ENCODE measurements at places on chromosomes 16 and 17. TPM values are rescaled to one million over a fixed set of nuclear protein-coding genes. Genes with fewer than 3 reads are reported as not detected.

GRCh38 chr17:19743101-19744100 lies 4.7 kb downstream of the ALDH3A1 start:
- no peak for DNase-seq
- no peaks in the 10 kb centered on the region for H3K36me3 ChIP-seq
- no peak overlapping the region for H3K27ac ChIP-seq
- no peaks in the 10 kb centered on the region for H3K27me3 ChIP-seq

DNA sequence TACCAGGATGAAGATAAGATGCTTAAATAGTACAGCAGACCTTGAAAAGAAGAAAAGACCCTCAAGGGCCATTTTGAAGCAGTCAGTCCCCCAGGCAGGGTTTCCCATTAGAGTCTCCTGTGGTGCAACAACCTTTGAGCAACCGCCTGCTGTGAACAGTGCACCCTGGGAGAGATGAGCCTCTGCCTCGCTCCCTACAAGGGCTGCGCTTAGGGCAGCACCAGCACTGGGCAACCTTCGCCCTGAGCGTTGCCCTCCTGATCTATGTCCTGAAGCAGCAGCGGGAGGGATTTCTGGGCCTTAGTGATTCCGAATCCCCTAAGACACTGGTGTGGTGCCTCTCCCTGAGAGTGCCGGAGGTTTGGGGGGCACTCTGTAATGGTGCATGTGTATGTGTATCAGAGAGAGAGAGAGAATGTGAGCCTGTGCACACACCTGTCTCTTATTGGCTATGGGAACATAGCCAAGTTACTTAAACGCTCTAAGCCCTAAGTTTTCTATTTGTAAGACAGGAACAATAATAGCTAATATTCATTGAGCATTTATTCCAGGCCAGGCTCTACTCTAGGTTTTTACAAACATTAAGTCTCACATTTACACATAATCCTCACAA lies 25.2 kb upstream of the ABCC12 start:
- H3K27me3 ChIP-seq: no peaks in the 10 kb centered on the region
- no peak overlapping the region for H3K27ac ChIP-seq

- peaks cover 43% of the 10 kb centered on the region for H3K36me3 ChIP-seq
- peak within 1 kb of the TSS; percentile 95 for H3K4me3 ChIP-seq
- no peaks in the 10 kb centered on the region for H3K27me3 ChIP-seq
- DNase-seq: peak; percentile 75
- H3K4me1 ChIP-seq: peaks cover 51% of the 10 kb centered on the region
- H3K27ac ChIP-seq: peak within 1 kb of the TSS; percentile 86
Measured at GRCh38 chr16:67191995-67192681, at the start of gene E2F4. TSS of gene E2F4 (plus strand) at chr16:67192155. CDS start at chr16:67192228, 73 bp downstream.

DNA sequence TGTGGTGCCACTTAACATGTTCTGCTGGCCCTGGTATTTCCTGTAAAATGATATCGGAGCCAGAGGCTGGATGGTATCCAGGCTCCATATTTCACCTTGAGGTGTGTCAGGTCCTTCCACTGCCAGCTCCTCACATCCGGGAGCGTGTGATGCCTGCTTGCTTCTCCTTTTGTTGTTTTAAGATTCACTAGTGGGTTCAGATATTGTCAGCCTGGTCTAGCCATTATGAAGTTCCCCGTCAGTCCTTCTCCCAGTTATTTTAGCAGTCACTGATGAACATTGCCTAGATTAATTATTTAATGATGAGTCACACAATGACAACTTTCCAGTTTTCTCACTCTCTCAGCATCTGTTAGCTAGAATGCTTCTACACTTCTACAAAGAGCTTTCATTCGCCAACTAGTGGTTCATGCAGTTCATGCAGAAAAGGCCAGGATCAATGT lies 11.3 kb downstream of the DNAAF1 start:
- DNase-seq: no peak
- no peaks in the 10 kb centered on the region for H3K4me1 ChIP-seq
- H3K4me3 ChIP-seq: no peak overlapping the region
- no peaks in the 10 kb centered on the region for H3K36me3 ChIP-seq
- no peak overlapping the region for H3K27ac ChIP-seq

- H3K4me3 ChIP-seq: no peak overlapping the region
- H3K27me3 ChIP-seq: no peaks in the 10 kb centered on the region
- no peaks in the 10 kb centered on the region for H3K36me3 ChIP-seq
- H3K27ac ChIP-seq: no peak overlapping the region
- DNase-seq: no peak
Measured at GRCh38 chr16:52573365-52574299, 26.7 kb upstream of the TOX3 start.

GRCh38 chr16:59991171-59991570 lies 1257.1 kb upstream of the GOT2 start:
- no peaks in the 10 kb centered on the region for H3K36me3 ChIP-seq
- H3K27ac ChIP-seq: no peak overlapping the region
- H3K4me3 ChIP-seq: no peak overlapping the region
- no peaks in the 10 kb centered on the region for H3K27me3 ChIP-seq
- no peak for DNase-seq

DNA sequence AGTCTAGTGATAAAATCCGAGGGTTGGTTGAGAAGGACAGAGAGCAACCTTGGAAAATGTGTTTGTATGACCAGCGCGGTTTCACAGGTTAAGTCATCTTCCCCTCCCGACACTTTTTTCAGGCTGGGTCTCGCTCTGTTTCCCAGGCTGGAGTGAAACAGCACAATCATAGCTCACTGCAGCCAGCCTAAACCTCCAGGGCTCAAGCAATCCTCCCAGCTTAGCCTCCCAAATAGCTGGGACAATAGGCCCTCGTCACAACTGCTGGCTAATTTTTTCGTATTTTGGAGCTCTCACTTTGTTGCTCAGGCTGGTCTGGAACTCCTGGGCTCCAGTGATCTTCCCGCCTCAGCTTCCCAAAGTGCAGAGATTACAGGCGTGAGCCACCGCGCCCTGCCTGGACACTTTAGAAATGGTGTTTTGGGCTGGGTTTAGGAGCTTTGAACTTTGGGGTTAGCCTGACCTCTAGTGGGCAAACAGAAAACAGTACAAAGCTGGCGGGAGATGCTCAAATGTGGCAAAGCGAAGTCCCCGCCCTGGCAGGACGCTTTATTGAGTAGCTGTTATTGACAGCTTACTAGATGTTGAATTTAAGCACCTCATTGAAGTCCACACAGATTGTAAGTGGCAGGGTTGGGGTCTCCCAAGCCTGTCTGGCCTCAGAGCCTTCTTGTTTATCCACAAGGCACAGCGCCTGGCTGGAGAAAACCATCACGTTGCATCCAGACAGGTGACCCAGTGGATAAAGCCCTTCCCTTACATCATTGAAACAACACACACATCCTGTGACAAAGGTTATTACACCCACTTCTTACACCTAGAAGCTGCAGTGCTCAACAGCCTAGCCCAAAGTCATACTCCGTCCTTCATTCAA lies 34.7 kb upstream of the RBBP6 start:
- no peaks in the 10 kb centered on the region for H3K36me3 ChIP-seq
- no peak overlapping the region for H3K27ac ChIP-seq
- peaks cover 6% of the 10 kb centered on the region for H3K27me3 ChIP-seq
- H3K4me1 ChIP-seq: no peaks in the 10 kb centered on the region

GRCh38 chr17:32226886-32227285 lies 38.7 kb upstream of the RHBDL3 start:
- H3K4me3 ChIP-seq: no peak overlapping the region
- no peaks in the 10 kb centered on the region for H3K4me1 ChIP-seq
- H3K27me3 ChIP-seq: no peaks in the 10 kb centered on the region
- H3K27ac ChIP-seq: no peak overlapping the region
- no peak for DNase-seq

DNA sequence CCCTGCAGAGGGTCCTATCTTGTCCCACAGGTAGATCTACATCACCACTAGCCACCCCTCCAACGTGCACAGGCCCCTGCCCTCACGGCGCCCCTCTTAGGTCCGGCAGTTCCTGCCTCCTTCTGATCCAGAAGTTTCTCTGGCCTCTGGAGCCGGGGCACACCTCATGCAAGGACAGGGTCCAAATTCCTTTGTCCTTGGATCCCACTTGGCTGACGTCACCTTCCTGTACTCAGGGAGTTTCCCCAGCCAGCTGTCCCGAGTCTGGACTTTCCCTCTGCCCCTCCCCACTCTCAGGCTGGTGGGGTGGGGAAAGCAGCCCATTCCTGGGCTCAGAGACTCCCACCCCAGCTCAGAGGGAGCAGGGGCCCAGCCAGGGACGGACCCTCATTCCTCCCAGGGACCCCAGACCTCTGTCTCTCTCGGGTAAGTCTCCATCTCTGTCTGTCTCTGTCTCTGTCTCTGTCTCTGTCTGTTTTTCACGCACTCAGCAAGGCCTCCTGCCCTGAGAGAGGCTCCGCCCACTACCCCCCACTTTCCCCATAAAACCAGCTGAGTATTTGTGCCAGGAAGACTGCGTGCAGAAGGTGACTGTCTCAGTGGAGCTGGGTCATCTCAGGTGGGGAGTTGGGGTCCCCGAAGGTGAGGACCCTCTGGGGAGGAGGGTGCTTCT lies at the start of gene IL32:
IL32 (plus strand) TSS at position 572 of the 673 bp plus-strand sequence. CDS start 172 bp downstream, outside the sequence.
- no peaks in the 10 kb centered on the region for H3K27me3 ChIP-seq
- H3K4me3 ChIP-seq: peak within 1 kb of the TSS; percentile 99
- H3K4me1 ChIP-seq: peaks cover 78% of the 10 kb centered on the region
- peaks cover 35% of the 10 kb centered on the region for H3K36me3 ChIP-seq
- peak; percentile 72 for DNase-seq

DNA sequence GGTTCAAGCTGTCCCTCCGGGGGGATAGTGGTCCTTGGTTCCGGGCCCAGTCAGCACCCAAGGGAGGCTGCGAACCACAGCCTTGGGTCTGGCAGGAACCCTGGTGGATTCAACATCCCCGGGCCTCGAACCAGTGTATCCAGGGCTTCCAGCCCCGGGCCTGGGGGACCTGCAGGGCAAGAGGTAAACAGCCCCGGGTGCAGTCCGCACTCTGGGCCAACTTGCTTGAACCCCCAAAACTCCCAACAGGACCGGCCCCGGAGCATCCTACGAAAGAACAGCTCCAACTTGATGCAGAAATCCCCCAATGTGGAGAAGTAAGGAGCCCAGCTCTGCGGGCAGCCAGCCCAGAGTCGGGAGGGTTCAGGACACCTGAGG lies 1.5 kb upstream of the NEURL4 start:
- no peak for DNase-seq
- H3K4me1 ChIP-seq: peaks cover 66% of the 10 kb centered on the region
- peak overlapping the region; percentile 80 for H3K27ac ChIP-seq
- H3K4me3 ChIP-seq: peak overlapping the region; percentile 64
- no peaks in the 10 kb centered on the region for H3K27me3 ChIP-seq
- peaks cover 9% of the 10 kb centered on the region for H3K36me3 ChIP-seq

- peaks cover 44% of the 10 kb centered on the region for H3K4me1 ChIP-seq
- H3K36me3 ChIP-seq: peaks cover 71% of the 10 kb centered on the region
- peaks cover 2% of the 10 kb centered on the region for H3K27me3 ChIP-seq
- no peak overlapping the region for H3K27ac ChIP-seq
- no peak overlapping the region for H3K4me3 ChIP-seq
- DNase-seq: no peak
Measured at GRCh38 chr17:2063261-2064146, 8.6 kb downstream of the HIC1 start.

DNA sequence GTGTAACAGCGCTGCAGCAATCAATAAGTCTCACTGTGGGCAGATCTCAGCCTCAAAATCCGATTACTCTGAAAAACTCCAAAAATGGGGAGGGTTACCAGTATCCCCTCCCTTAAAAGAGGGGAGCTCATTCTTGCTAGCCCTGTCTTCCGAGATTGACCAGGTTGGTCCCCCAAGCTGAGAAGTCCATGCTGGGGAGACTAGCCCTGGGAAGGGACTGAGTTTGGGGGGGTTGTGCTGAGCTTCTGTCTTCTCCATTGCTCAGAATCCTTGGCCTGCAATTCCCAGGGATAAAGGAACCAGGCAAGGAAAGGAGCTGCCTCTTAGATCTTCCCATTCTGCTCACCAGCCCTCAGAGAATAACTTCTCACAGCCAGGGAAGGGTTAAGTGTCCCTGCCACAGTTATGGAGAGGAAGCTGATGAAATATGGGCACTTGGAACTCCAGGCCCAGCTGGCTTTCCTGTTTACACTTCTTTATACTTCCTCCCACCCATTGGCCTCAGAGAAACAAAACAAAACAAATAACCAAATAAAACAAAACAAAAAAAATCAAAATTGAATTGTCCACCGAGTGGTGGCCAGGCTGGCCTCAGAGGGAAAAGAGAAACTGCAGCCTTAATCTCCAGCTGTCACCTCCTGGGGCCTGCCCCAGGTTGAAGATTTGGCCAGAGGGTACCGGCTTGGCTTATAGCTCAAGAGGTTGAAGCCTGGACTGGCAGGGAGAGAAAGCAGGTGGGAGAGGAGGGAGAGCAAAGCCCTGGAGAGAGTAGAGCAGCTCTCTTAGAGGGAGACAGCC lies 2.6 kb downstream of the HOXB3 start:
- H3K4me1 ChIP-seq: peaks cover 31% of the 10 kb centered on the region
- no peak overlapping the region for H3K27ac ChIP-seq
- no peak overlapping the region for H3K4me3 ChIP-seq
- H3K36me3 ChIP-seq: no peaks in the 10 kb centered on the region
- peaks cover 87% of the 10 kb centered on the region for H3K27me3 ChIP-seq

- peaks cover 38% of the 10 kb centered on the region for H3K36me3 ChIP-seq
- peaks cover 40% of the 10 kb centered on the region for H3K4me1 ChIP-seq
- no peaks in the 10 kb centered on the region for H3K27me3 ChIP-seq
- H3K4me3 ChIP-seq: no peak overlapping the region
Measured at GRCh38 chr16:89123831-89124100, 30.1 kb downstream of the ACSF3 start.

GRCh38 chr17:72952220-72952619 lies 140.3 kb downstream of the SLC39A11 start:
- H3K27me3 ChIP-seq: no peaks in the 10 kb centered on the region
- no peaks in the 10 kb centered on the region for H3K4me1 ChIP-seq
- no peaks in the 10 kb centered on the region for H3K36me3 ChIP-seq
- H3K4me3 ChIP-seq: no peak overlapping the region
- DNase-seq: no peak

DNA sequence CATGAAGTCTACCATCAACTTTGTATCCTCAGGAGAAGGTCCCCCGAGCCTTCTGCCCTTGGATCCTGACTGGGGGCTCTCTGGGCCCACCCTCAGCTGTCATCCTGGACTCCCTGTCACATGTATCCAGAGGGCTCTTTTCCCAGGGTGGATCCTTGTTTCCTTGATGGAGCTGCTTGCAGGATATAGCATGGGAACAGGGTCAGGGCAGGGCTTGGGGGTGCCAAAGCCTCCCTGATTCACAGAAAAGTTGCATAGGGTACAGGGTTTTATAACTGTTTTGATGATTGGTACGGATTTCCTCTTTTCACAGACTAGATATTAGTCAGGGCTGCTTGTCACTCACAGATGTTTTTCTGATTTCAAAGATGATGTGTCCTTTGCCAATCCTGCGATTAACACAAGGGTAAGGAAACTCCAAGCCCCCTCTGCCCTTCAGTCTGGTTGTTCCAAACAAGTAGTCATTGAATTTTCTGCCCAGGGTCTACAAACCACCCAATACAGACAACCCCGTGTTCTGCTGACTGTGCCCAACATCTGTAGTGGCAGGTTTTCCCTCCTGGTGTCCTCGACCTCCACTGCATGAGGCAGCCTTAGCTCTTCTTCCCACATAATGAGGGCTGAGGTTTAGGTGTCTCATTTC lies 20.6 kb upstream of the SLC35G3 start:
- no peaks in the 10 kb centered on the region for H3K36me3 ChIP-seq
- DNase-seq: peak; percentile 13
- no peaks in the 10 kb centered on the region for H3K27me3 ChIP-seq
- H3K4me1 ChIP-seq: peaks cover 75% of the 10 kb centered on the region

Gene SCO1
- total RNA-seq: 15.3 TPM

Gene PRDM7
- total RNA-seq: not detected

Gene ABCA9
- total RNA-seq: 0.03 TPM

Gene OSGIN1
- 2.1 TPM for total RNA-seq

Gene MYL11
- total RNA-seq: 2.4 TPM

Gene KRT33B
- total RNA-seq: not detected

Gene KIF19
- 1.1 TPM for total RNA-seq

Gene TM4SF5
- total RNA-seq: not detected

Gene SOX9
- not detected for total RNA-seq

Gene SLC16A13
- 2.4 TPM for total RNA-seq

Gene LRRC36
- not detected for total RNA-seq

Gene TEKT1
- not detected for total RNA-seq

Gene MXRA7
- 11.4 TPM for total RNA-seq
